ENCODE measurements at places on chromosomes 16 and 17.

DNA sequence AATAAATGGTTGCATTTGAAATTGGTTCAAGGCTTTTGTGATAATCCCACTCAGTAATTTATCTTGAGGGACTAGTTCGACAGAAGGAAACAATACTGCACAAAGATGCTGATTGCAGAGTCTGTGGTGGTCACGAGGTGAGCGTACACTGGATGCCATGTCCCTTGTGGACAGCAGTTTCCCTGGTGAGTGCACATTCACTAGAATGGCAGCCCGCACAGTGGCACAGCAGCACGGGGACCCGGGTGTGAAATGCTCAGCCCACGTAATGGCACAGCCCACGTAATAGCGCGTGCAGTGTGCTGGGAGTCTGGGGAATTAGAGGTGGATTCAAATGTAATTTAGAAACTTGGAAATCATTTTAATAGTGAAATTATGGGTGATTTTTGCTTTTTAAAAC is 154.0 kb downstream of the LGALS9B start:
- no peak for DNase-seq

- no peak for DNase-seq
Observed at GRCh38 chr17:61955619-61956018, 27.8 kb upstream of the INTS2 start.

- no peak for DNase-seq
Observed at GRCh38 chr17:27747462-27748359, 52.6 kb downstream of the NOS2 start.

DNA sequence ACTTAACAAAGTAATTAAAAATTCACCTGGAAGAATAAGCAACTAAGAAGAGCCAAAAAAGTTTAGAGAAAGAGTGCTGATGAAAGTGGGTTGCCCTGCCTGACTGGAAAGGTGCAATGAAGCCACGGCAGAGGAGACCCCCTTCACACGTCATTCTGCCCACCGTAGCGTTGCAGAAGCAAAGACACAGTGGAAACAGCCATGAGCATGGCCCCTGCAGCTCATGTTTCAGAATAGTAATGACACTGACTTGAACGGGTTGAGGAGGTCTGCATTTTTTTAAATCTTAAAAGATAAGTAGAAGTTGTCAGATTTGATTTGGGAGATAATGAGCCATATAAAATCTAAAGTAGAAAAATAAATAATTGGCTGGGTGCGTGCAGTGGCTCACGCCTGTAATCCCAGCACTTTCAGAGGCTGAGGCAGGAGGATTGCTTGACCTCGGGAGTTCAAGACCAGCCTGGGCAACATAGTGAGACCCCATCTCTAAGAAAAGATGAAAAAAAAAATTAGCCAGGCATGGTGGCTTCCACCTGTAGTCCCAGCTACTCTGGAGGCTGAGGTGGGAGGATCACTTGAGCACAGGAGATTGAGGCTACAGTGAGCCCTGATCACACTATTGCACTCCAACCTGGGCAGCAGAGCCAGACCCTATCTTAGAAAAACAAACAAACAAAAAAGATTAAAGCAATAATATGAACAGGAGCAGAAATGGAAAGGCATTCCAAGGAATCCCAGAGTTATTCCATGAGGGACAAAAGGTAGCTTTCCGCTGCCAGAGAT is 184.6 kb downstream of the LGALS9B start:
- DNase-seq = no peak

DNA sequence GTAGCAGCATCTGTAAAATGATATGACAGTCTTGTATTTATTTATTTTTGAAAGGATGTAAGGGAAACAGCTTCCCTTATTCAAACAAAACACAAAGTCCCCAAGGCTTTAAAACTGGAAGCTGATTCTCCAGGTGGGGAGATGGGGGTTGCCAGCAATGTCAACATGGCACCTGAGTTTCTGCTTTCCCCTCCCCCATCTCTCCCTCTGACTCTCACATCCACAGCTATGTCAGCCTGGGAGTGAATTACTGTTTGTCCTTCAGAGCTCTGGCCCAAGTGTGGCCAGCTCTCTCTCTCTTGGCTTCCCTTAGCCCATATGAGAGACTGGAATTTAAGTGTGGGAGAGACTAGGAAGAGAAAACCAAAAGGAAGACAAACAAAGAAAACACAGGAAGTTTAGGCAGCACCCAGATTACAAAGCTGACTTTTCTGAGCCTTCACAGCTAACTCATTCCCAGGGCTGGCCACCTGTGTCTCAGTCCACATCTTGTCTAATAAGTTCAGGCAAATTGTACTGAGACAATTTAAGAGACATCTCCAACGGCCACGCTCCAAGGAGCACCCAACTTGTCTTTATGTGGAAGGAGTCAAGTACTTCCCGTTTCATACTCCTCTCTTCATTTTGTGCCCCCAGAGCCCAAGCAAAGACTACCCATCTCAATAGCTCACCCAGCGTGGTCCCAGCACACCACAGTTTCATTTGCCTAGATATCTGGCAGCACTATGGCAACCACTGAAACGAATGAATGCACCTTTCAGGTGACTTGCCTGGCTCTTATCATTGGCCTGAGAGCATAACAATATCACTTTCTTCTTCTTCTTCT is 69.2 kb downstream of the SOX9 start:
- no peak for DNase-seq

DNA sequence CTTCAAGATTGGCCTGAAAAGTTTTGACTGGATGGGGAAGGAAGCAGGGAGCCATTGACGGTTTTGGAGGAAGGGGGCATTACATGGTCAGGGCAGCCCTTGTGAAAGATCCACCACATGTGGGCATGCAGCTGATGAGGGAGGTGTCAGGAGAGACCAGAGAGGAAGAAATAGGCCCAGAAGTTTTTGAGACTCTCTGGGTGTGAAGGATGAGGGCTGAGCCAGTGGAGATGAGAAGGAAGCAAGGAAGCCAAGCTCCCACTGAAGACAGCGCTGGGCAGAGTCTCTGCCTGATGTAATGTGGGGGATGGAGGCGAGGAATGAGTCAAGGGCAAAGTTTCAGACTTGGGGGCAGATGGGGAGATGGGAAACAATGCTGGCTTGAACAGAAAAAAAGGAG is 530 bp downstream of the CCL17 start:
- no peak for DNase-seq

DNA sequence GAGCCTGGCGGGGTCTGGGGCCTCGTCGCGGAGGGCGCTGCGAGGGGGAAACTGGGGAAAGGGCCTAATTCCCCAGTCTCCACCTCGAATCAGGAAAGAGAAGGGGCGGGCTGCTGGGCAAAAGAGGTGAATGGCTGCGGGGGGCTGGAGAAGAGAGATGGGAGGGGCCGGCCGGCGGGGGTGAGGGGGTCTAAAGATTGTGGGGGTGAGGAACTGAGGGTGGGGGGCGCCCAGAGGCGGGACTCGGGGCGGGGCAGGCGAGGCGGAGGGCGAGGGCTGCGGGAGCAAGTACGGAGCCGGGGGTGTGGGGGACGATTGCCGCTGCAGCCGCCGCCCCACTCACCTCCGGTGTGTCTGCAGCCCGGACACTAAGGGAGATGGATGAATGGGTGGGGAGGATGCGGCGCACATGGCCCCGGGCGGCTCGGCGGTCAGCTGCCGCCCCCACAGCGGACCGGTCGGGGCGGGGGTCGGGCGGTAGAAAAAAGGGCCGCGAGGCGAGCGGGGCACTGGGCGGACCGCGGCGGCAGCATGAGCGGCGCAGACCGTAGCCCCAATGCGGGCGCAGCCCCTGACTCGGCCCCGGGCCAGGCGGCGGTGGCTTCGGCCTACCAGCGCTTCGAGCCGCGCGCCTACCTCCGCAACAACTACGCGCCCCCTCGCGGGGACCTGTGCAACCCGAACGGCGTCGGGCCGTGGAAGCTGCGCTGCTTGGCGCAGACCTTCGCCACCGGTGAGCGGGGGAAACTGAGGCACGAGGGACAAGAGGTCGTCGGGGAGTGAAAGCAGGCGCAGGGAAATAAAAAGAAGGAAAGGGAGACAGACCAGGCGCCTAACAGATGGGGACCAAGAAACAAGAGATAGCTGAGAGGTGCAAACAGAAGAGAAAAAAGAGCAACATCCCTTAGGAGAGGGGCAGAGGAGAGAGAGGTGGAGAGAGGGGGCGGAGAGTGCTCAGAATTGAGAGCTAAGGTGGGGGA is at the start of gene PNMT:
Gene PNMT, plus strand, starts transcription at position 509 of the 980 bp plus-strand sequence. Its CDS starts 23 bp downstream, at position 532.
- DNase-seq = peak; percentile 60

GRCh38 chr16:927406-927805 is 43.4 kb downstream of the LMF1 start:
- no peak for DNase-seq

GRCh38 chr17:42191275-42191608 is 3.1 kb downstream of the GHDC start:
- DNase-seq = no peak

DNA sequence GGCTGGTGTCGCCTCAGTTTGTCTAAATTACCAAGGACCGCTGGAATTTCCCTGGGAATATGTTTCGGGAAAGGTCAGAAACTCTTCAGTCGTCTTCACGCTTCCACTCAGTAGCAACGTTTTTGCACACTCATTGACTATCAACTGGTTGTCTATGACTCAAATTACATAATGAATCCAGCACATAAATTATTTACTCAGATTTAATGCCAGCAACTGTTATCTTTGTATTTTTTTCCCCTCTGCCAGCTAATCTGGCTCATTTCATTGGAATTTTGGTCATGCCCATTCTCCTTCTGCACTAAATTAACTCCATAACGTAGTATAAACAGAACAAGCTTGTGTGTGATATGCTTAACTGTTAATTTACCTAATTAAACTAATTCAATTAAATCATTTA is 372.7 kb upstream of the ZFHX3 start:
- DNase-seq = no peak

GRCh38 chr17:79107499-79108231 is 33.0 kb downstream of the ENGASE start:
- DNase-seq = no peak

DNA sequence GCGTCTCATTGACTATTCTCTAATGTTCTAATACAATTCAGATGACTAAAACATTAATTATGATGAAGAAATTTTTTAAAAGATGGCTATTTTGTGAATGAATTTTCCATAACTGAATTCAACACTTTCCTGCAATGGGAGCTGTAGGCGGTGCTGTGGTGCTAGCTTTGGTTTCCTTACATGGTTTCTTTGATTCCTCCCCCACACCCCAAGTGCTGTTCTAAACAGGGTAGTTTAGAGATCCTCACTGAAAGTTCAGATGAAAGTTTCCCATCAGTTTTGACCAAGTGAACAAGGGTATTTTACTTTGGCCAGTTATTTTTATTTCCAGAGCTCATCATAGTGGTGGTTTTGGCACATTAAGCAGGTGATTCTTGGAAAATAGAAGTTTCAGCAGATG is 26.0 kb upstream of the MRC2 start:
- DNase-seq = no peak

DNA sequence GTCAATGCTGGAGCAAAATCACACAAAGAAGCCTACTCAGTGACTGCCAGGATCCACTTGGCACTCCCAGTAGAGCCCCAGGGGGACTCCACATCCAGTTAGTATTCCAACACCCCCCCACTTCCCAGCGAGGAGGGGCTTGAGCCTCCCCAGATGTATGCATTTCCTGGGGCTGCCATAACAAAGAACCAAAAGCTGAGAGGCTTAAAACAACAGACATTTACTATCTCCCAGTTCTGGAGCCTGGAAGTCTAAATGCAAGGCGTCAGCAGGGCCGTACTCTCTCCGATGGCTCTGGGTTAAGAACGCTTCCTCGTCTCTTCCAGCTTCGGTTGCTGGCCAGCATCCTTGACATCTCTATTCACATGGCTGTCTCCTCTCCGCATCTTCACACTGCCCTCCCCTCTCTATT is 23.0 kb upstream of the GNA13 start:
- DNase-seq = no peak

DNA sequence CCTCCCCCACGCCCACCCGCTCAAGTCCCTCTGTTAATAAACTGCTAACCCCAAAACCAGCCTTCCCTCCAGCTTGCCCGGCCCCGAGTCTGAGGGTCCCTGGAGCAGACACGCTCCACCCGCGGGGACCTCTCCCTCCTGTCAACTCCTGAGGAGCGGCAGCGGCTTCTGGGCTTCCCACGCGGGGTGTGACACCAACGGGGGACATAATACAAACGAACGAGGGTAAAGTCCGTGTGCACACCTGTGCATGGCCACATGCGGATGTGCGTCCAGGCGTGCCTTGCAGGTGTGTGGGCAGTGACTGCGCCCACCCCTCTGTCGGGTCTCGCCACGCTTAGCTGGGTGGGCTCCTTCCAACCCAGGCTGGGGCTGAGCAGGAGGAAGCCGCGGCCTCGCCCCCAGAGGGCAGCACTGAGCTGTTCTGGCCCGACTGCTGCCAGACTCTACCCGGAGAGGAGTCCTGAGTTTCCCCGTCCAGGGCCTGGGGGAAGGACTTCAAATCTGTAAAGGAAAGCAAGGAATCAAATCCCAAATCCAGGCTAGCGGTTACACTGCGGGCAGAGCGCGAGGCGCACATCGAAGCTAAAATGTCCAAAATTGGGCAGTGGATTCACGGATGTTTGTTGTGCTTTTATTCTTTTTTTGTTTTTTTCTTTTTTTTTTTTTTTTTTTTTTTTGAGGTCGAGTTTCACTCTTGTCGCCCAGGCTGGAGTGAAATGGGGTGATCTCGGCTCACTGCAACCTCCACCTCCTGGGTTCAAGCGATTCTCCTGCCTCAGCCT is 24.2 kb upstream of the KRT17 start:
- peak; percentile 72 for DNase-seq

DNA sequence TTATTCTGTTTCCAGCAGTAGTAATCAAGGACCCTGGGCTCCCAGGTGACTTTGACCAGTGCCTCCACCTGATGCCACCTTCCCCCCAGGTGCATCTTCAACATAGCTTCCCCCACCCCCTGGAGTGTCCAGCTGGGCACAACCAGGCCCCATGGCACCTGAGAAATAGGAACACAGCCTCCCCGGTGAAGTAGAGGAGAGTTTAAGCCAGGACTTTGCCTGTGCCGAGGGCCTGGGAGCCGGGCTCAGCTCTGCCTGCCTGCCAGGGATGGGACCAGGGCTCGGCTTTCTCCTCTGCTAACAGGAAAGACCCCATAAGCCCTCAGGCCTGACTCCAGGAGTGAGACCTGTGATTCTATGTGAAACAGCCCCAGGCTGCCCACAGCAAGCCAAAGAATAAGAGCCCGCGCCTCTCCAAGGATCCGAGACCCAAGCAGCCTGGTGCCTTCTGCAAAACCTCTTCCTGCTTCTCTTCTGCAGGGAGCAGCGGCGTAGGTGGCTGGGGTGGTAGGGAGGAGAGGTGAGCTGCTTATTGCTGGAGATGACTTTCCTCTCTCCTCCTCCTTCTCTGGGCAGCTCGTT is 16.4 kb upstream of the RBFOX3 start:
- no peak for DNase-seq

- DNase-seq = no peak
Observed at GRCh38 chr16:79535130-79535529, 65.4 kb downstream of the MAF start.

GRCh38 chr17:17924131-17924856 is 47.9 kb downstream of the TOM1L2 start:
- DNase-seq = no peak

GRCh38 chr17:2863204-2863603 is 67.0 kb downstream of the RAP1GAP2 start:
- no peak for DNase-seq

Data from hematopoietic multipotent progenitor cell treated with erythropoietin and hydrocortisone succinate and interleukin-3 and kit ligand, for 15 days (in vitro differentiated cells).